ENCODE measurements at places on chromosomes 5 and 9.

- peak; percentile 84 for DNase-seq
These were observed 95.7 kb downstream of the TTC39B start for GRCh38 chr9:15211160-15211814.

- DNase-seq = no peak
These were observed 112.3 kb upstream of the ADAMTSL1 start for GRCh38 chr9:18361646-18362045.

- no peak for DNase-seq
These were observed 285.1 kb upstream of the DAP start for GRCh38 chr5:11046160-11046559.

GRCh38 chr9:75084081-75084672 is 3.8 kb downstream of the NMRK1 start:
- DNase-seq = no peak

DNA sequence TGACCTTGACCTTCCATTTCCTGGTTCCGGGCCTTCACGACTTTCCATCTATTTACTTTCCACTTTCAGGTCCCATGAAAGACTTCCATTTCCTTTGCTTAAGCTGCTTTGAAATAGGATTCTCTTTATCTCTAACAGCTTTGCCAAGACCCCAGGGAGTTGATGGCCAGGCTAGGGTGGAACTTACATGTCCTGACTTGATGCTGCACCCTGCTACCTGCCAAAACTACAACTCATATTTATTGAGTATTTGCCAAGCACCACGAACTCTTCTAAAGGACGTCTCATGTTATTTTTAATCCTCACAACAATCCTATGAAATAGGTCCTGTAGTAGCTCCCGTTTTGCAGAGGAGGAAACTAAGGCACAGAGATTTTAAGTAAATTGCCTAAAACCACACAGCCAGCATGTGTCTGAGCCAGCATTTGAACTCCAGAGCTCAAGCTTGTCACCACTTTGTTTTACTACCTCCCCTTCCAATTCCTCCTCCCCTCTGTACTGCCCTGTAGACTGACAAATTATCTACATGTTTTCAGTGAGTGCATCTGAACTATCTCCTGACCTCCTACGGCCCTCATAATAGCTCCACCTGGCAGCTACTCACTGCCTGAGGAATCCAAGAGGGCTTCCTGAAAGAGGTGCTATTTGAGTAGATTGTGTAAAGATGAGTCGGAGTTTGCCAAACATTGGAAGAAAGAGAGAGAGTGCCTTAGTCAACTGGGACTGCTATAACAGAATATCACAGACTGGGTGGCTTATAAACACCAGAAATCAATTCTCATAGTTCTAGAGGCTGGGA is 38.4 kb upstream of the SMIM23 start:
- no peak for DNase-seq

All from astrocyte of the spinal cord (primary cell).